GM18507 (cell line): ENCODE measurements at places on chromosomes 12 and 14.

DNA sequence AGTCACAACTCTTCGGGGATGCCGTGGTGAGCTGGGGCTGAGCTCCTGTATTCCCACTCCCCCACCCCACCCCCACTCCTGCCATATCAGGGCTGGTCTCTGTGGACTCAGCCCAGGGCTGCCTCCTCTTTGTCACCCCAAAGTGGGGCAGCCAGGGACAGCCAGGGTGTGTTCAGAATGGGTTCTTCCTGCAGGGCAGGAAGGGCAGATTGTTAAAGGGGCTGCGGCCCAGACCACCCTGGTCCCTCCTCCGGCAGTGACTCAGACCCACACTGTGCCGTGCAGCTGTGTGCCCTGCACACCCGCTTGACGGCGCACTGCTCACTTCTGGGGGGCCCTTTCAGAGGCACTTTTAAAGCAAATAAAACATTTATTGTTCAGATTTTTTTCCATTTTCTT lies 9.3 kb downstream of the SLC48A1 start:
- no peak for DNase-seq

GRCh38 chr14:95095996-95096395 lies 61.3 kb downstream of the DICER1 start:
- no peak for DNase-seq

GRCh38 chr14:24607081-24607480 lies 2.4 kb downstream of the GZMH start:
- no peak for DNase-seq

- no peak for DNase-seq
These were observed 54.3 kb downstream of the TTC9 start for GRCh38 chr14:70696026-70696425.

DNA sequence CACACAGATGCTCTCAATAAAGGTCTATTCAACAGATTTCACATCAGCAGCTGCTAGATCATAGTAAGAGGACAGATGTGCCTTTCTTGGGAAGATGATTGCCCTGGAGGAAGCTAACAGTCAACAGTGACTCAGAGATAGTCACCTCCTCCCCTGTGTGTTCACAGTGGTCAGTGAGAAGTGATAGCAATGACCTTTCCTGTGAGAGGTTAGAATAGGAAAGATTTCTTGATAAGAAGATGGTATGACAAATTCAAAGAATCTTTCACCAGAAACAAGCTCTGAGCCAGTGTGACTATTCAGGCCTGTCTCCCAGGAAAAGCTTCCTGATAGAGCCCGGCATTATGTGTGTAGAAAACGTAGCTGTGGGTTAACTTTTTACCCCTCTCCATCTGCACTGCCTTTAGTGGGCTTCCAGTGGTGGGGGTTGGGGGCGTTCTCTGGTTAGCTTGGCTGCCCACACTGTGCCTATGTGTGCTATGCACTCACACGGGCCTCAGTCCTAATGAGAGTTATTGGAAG lies 66.4 kb upstream of the ARHGAP5 start:
- no peak for DNase-seq

DNA sequence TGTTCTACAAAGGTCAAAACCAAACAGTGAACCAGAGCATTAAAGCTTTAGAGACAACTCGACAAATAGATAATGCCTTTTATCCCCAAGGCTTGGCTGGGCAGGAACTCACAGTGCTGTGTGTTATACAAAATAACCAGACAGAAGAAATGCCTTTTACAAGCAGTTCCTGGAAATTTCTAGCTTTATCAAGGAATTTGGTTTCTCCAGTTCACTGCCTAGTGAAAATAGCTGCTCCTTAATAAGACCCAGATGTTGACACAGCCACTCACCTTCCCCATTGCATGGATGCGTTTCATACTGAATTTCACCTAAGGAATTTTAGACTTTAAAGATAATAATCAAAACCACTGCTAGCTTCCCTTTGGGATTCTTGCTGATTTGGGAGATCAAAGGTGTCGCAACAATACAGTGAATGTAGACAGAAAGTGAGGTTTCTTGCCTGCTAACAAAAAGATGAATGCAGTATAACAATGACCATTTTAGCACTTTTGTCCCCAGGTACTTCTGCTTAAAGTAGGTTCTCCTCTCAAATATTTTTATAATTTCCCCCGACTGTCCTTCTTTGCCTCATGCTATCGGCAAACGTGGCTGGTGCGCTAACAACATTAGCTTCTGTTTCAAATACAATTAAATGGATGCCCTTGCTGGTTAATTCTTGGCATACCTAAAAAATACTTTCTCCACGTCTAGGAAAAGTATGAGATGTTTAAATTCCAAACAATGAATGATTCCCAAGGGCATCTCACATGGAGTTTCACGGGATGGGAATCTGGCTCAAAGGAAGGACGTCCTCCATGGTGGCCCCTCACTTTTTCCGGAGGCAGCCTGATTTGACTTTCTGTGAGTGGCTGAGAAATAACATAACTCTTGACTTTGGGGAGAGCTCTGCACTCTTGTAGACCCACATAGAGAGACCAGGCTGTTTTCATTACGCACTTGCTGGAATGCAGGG lies 162.4 kb downstream of the C12orf75 start:
- no peak for DNase-seq

- no peak for DNase-seq
These were observed 127.8 kb downstream of the GCH1 start for GRCh38 chr14:54774824-54775223.

DNA sequence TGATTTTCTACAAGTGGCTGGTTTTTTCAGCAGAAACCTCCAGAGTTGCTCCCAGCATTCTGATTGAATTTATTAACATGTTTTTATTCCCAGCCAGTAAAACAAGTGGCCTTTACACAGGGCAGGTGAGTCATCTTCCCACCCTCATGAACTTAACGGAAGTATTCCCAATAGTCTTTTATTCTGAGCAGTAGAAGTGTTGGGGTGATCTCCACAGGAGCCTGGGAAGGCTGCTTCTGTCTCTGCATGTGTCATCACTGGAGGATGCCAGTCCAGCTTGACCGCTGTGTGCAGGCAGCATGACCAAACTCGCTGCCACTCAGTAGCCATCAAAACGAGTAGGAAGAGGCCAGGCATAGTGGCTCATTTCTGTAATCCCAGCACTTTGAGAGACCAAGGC lies 13.4 kb upstream of the DNAH10 start:
- no peak for DNase-seq

- no peak for DNase-seq
These were observed 1.3 kb downstream of the RASSF3 start for GRCh38 chr12:64611341-64612284.

DNA sequence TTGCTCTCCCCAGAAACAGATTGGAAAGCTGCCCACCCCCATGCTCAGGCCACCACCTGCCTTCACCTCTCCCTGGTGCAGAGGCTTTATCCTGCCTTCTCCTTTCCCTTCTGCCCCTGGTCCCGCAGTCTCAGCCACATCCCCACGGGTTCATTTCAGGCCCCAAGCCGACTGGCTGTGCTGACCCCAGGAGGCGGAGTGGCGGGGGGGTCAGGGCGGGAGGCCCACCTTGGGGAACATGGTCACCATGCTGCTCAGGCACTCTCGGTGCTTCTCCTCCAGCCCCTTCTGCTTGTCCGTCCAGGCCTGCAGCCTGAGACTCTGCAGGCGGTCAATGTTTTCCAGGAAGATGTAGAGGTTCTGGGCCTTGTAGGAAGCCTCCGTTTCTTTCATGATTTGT lies 6.9 kb downstream of the FAM186B start:
- no peak for DNase-seq
